Glutamatergic neuron (in vitro differentiated cells): ENCODE measurements at places on chromosomes 3 and 15.

GRCh38 chr15:71444866-71445590 lies 329.8 kb downstream of the THSD4 start:
- no peak for DNase-seq

GRCh38 chr3:41848753-41849574 lies 112.9 kb downstream of the ULK4 start:
- DNase-seq: no peak

DNA sequence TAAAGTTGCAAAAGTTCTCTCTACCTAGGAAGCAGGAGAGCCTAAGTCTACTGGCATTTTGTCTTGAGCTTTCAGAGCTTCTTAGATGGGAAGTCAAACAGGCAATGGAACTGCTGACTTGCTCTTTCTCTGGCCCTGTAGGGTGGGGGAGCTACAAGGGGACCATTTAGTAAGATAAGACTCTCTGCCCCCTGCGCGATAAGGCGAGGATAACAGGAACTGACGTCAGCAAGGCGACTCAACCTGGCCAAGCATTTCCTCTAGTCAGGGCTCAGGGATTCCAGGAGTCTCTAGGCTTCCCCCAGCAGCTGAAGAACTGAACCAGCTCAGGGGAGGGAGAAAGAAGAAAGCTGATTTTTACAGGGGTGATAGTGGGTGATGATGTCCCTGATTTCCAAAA lies 5.8 kb downstream of the RARB start:
- DNase-seq: no peak

GRCh38 chr15:65189102-65189740 lies 4.1 kb upstream of the CLPX start:
- no peak for DNase-seq

- DNase-seq: no peak
Observed at GRCh38 chr15:63038926-63039673, 3.4 kb upstream of the TPM1 start.

- DNase-seq: no peak
Observed at GRCh38 chr3:195815169-195815771, 3.5 kb upstream of the MUC4 start.

DNA sequence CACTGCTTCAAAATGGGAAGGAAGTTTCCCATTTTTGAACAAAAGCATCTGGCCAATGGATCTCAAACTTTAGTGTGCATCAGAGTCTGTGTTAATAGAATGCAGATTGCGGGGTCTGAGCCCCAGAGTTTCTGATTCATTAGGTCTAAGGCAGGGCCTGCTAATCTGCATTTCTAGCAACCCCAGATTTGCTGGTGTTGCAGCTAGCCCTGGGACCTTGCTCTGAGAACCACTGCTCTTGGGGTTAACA lies 30.7 kb upstream of the USP3 start:
- DNase-seq: no peak

DNA sequence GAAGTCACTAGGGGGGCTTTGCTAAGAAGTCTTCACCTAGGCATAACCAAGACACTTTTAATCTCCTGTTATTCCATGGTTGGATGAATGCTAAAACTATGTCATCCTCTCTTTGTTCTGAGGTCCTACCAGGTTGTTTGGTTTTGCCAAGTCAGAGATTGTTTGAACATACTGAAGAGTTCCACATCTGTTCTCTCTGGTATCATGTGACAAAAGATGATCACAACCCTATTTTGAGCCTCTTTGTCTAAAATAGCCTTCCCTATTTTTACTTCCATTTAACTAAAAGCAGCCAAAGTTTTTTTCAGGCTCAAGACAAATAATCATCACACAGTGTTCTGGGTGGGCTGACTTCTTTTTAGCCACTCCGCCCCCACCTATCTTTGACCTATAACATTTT lies 218.4 kb upstream of the LMCD1 start:
- no peak for DNase-seq

DNA sequence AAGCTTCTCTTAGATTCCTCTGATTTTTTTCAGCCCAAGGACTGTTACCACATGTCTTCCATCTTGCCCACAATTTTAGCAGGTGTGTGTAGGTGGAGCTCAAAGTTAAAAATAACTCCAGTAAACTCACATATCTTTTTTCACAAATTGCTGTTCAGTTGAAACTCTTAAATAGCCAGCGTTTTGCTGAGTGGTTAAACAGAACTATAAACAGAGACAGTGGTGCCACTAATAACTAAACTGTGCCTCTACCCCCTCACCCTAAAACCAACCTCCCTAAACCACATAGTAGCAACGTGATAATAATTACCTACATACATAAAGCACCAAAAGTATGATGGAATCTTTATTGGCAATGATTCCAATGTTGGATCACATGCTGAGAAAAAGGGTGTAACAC lies 525.1 kb downstream of the PDCD6IP start:
- DNase-seq: no peak

GRCh38 chr3:38005076-38006020 lies 14.8 kb downstream of the VILL start:
- DNase-seq: no peak
